ENCODE measurements at places on chromosomes 7 and 10.

GRCh38 chr7:52525772-52526341, 509.6 kb upstream of the POM121L12 start:
- no peak for DNase-seq

DNA sequence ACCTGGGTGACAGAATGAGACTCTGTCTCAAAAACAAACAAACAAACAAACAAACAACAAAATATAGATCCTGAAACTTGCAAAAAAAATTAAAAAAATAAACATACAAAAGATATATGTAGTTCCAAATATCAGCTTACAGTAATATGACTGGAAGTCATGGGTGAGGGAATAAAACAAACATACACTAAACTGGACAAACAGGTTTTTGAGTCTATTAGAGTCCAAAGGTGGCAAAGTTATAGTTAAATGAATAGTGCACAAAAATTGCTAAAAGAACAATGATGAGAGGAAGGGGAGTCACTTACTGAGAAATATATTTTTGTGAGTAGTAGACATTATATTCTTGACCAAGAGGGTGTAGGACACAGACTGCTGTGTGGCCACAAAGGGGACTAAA, 16.7 kb upstream of the RSBN1L start:
- DNase-seq, result no peak

GRCh38 chr7:92603089-92603445, 12.9 kb upstream of the FAM133B start:
- DNase-seq, result no peak

DNA sequence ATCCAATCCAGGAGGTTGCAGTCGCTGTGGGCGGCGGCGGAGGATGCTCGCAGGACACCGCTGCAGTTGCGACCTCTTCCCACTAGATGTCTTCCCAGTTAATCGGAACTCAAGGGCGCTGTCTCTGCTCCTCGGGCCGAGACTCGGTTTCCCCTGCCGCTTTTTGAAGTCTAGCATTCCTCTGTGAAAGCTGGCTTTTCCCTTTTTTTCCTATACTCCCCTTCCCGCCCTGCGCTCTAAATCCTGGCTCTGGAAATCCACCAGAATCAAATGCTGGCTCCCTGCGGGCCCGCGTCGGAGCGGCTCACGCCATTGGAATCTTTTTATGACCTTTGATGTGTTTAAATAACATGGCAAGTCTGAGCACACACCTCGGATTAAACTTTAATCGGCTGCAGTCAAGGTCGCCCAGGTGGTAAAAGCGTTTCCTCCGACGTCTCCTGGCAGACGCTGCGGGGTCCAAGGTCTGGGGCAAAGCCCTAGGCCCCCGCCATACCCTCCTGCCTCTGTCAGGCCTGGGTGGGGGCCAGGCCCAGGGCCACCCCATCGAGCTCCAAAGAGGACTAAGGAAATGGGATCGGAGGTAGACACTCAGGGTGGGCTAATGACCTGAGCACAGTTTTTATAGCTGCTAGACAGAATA, 10.7 kb upstream of the HOXA13 start:
- DNase-seq, result no peak

All from stimulated activated CD8-positive, alpha-beta memory T cell treated with anti-CD3 and anti-CD28 coated beads, Interleukin-4, amount 100 ng/mL, for 1 hour (primary cell).